ENCODE measurements at places on chromosomes 11 and 22. TPM values are rescaled to one million over a fixed set of nuclear protein-coding genes. Genes with fewer than 3 reads are reported as not detected.

DNA sequence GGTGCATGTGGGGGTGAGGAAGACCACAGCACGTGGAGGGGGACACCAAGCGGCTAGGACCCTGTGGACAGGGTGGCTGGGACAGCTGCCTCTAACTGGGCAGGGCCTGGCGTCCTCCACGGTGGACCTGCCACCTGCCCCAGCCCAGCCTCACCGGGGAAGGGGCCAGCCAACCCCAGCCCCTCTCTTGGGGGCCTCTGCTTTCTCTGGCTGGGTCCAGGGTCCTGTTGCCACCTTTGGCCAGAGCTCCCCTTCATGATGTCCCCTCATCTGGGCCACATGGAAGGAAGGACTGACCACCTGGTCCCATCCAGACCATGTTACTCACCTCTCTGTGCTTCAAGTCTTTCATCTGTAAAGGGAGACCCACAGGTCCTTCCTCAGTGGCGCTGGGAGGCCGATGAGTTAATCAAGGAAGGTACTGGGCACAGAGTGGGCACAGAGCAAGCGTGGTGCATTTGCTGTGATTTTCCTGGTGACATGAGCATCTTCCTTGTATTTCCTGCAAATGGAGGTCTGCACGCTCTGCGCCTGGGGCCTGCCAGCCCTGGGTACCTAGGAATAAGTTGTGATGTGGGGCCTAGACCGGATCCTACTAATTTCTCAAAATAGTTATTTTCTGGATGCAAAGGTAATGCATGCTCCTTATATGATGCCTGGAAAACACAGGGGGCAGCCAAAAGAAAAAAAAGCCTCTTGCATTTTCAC lies 538.4 kb downstream of the TBC1D22A start:
- no peak for DNase-seq

DNA sequence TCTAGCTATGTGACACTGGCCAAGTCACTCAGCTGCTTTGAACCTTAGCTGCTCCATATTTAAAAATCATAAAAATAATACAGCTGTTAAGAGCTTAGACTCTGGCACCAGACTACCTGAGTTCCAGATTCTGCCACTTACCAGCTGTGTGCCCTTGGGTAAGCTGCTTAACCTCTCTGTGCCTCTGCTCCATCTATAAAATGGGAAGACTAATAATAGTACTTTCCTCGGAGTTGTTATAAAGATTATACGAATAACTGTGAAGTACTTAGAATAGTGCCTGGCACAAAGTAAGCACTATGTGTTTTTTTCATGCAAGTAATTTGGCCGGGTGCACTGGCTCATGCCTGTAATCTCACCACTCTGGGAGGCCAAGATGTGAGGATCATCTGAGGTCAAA lies 1.4 kb downstream of the HDHD5 start:
- no peak for DNase-seq

GRCh38 chr11:78653294-78653909 lies 78.7 kb upstream of the NARS2 start:
- no peak for DNase-seq

GRCh38 chr11:11618973-11619435 lies 2.8 kb downstream of the GALNT18 start:
- DNase-seq: no peak

DNA sequence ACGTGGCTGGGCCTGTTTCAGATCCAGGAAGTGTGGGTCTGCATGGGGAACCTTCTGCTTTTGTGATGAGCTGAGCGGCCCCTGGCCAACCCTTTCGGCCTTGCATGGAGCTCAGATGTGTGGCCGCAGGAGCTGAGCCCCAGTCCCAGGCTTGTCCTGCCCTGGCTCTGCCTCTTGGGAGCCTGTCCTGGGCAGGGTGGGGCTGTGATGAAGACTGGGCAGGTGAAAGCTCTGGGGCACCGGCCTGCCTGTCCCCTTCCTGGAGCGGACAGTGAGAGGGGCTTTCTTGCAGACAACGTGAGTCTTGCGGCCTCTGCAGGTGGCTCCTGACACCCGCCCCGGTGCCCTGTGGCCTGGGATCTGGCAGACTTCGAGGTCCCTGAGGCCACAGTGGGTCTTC lies 1296.6 kb downstream of the BRD1 start:
- no peak for DNase-seq

GRCh38 chr11:16809886-16810668 lies 71.6 kb downstream of the C11orf58 start:
- DNase-seq: no peak

DNA sequence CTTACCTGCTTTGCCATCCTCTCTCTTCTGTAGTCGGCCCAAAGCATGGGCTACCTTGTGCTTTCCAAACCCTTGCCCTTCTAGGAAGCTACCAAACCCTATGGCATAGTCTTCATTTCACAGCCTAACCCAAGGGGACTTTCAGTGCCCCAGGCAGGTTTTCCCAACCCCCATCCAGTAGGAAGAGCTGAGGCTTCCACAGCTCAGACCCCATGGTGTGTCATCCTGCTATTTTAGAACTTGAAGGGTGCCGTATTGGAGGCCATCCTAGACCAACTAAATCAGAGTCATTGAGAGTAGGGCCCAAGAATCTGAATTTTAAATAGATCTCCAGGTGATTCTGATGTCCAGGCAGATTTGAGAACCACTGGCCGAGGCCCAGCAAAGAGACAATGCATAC lies 31.9 kb upstream of the TUB start:
- DNase-seq: no peak

DNA sequence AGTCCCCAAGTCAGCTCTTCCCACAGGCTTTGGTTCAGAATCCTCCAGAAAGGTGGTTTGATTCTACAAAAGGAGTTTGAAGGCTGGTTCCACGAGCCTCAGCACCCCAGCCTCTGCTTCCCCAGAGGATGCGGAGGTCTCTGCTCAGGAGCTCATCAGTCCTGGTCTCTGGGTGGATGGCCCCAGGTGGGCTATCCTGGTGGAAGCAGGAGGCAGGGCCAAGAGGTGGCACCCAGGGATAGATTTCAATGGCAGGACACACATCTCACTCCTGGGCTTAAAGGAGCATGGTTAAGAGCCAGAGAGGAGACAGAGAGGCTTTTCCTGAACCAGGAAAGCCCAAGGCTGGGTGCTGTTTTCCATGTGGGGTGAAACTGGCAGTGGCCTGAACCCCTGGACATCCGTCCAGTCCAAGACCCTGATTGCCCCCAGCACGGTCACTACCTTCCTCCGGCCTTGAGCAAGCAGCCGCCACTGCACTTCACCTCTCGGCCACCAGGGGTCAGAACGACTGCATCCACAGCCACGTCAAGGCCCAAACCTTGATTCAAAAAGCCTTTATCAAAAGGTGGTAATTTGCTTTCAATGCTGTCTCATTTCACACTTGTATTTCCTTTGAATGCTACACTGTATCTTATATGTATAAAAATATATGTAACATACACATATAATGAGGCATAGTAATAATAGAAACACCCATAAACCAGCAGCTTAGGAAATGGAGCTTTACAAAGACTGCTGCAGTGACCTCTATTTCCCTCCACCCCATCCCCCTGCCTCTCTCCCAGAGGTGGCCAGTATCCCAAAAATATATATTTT lies 19.3 kb upstream of the FXYD2 start:
- DNase-seq: peak; percentile 71

- DNase-seq: no peak
Measured at GRCh38 chr11:71385091-71385490, 63.1 kb downstream of the DHCR7 start.

GRCh38 chr22:38017272-38017920 lies 33.0 kb upstream of the SOX10 start:
- no peak for DNase-seq

DNA sequence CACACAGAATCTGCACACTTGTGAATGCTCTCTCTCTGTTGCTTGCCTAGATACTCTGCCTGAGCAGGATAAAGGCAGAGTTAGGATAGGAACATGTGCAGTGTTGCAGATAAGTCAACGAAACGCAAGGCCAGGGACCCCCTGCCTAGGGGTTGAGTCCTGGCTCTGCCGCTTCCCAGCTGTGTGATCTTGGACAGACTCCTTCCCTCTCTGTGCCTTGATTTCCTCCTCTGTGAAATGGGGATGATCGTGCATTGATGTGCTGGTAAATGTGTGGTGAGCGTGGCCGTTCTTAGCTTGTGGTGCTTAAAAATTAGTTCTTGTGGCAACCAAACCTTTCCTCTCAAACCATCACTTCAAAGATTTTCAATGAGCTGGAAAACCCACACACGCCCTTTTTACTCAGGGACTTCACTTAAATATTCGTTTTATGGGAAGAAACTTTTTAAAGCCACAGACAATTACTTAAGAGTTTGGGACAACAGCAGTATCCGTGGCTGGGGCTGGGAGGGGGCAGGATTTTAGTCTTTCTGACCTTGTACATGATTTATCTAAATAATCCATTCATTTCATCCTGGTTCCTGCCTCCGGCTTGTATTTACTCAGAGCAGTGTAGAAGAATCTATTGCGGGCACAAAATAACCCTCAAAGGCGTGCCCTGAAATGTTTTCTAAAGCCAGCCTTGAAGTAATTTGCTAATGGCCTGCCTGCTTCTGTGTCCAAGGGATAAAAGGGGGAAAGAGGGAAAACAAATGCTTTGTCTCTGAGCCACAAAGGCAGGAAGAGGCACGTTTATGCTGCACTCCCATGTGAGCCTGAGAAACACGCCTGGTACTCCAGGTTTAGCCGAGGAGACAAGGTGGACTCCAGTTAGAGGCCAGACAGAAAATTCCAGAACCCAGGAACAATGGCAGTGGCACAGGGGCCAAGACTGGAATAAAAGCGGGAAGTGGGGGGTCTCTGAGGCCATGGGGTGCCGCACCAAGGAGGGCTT lies 85.0 kb upstream of the CRYBB3 start:
- DNase-seq: no peak

- DNase-seq: no peak
Measured at GRCh38 chr11:32438866-32439489, 3.6 kb upstream of the WT1 start.

DNA sequence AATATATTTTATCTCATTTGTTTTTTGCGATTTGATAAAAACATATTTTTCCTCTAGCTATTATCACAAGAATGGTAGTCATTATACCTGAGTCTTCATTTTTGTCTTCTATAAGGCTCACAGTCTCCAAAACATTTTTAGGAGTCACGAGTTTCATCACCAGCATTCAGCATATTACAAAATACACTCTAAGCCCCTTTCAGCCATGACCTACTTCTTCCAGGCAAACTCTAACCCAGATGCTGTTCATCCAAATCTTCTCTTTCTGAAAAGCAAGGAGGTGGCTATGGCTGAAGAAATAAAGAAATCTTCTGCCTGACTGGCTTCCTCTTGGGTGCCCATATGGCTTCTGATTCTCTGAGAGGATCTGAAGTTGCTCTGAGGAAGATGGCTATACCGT lies 35.7 kb upstream of the USP47 start:
- no peak for DNase-seq

- no peak for DNase-seq
Measured at GRCh38 chr11:125772834-125773505, 5.7 kb downstream of the PATE2 start.

- no peak for DNase-seq
Measured at GRCh38 chr11:67632982-67633755, 3.4 kb upstream of the NUDT8 start.

GRCh38 chr22:35842954-35843353 lies 125.3 kb downstream of the APOL5 start:
- DNase-seq: no peak

- no peak for DNase-seq
Measured at GRCh38 chr22:45966320-45966894, 10.6 kb downstream of the WNT7B start.

DNA sequence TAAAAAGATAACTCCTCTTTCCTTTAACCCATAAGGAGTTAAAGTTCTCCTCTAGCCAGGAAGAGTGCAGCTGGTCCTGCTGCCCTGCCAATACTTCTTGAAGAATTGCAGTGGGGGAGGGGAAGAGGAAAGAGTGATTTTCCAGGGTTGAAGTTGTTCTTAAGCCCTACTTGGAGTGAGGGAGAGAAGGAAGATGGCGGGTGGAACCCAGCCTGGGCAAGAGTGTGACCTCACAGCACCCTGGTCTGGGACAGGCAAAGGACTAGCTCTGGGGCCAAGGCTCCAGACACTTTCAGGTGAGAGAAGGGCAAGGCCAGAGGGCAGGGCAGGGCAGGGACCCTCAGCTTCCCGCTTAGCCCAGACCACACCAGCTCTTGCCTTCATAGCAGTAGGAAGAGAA lies 6.6 kb downstream of the TNKS1BP1 start:
- no peak for DNase-seq

DNA sequence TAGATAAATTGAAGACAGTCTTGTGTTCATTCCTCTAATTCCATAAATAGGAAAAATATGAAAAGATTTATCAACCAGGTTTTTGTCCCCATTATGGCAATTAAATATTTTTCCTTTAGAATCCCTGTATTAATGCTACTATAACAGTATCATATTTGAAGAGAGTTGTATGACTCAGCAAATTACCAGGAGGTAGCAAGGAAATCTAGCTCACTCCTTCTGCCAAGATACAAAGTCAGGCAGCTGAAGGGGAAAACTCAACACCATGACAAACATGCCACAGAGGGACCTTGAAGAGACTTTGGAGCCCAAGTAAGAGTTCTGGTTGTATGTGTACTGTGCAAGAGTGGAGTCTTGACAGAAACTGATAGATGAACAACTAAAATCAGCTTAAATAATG lies 143.3 kb downstream of the GUCY1A2 start:
- no peak for DNase-seq

DNA sequence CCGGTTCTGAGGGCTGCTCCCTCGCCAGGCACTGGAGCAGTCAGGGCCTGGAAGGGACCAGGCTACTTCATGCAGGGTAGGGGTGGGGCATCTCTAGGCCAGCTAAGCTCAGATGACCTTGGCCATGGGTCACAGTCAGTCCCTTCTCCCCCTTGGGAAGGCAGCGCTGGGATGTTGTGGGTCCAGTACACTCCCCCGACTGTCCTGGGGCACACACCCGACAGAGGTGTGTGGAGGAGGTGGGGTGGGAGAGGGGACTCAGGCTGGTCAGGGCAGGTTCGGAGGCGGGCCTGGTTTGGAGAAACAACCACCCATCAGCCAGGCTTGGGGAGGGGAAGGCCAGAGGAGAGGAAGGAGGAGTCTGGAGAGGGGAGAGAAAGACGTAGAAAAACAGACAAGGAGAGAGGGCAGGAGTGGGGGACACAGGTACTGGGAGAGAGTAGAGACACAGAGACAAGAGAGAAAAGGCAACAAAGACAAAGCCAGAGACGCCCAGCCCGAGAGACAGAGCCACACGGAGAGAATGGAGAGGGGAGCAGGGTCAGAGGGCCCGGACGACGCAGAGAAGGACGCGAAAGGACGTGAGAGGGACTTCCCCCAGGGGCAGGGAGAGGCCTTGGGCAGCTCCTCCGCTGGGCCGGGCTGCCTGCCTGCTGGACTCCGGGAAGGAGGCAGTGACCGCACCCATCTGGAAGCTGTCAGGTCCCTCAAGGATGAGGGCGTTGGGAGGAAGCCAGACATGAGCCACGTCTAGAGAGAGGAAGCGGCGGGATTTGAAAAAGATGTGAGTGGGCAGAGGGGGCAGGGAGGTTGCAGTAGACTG lies 30.6 kb upstream of the TSKU start:
- DNase-seq: no peak

- DNase-seq: no peak
Measured at GRCh38 chr22:46936378-46936903, 174.0 kb downstream of the TBC1D22A start.

Gene CALCB
- total RNA-seq: 3.2 TPM

Gene CST6
- total RNA-seq: not detected

Gene OR51M1
- total RNA-seq: not detected

Gene GLYAT
- total RNA-seq: not detected

Gene TSPAN32
- 5.5 TPM for total RNA-seq

Gene VSIG10L2
- total RNA-seq: not detected

Gene TLCD5
- total RNA-seq: 0.42 TPM

Gene SLC25A18
- not detected for total RNA-seq

Gene MOV10L1
- 0.14 TPM for total RNA-seq

Gene CASP12
- total RNA-seq: not detected

Gene PATE4
- not detected for total RNA-seq

Gene OR6T1
- total RNA-seq: not detected

Gene MPZL3
- total RNA-seq: 49.1 TPM

Gene KRTAP5-11
- total RNA-seq: not detected
